ENCODE measurements at places on chromosomes 13 and 19.
A peak's percentile ranks its signal among the peaks of the same experiment; 100 is the strongest.

GRCh38 chr13:78770601-78771000, 111.6 kb upstream of the OBI1 start:
- no peak for DNase-seq

DNA sequence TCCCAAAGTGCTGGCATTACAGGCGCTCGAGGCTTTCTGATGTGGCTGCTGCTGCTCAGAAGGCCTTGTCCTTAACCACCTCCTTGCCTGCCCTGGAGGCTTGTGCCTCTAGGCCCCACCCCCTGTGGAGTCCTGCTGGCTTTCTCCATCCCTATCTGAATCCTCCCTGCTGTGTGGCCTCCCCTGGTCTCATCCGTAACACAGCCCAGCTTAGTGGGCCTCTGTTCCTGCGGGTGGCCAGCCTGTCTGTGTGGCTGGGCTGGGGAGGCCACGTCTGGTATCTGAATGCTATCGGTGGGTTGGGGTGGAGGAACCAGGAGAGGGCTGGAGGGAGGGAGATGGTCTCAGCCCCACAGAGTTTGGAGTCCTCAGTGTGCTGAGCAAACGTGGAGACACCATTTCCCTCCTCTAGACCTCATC, 4.7 kb downstream of the RPL28 start:
- no peak for DNase-seq

- DNase-seq, result no peak
Observed at GRCh38 chr19:33282036-33282671, 20.2 kb downstream of the CEBPA start.

- peak; percentile 29 for DNase-seq
Observed at GRCh38 chr13:43905435-43906031, 25.8 kb downstream of the LACC1 start.

DNA sequence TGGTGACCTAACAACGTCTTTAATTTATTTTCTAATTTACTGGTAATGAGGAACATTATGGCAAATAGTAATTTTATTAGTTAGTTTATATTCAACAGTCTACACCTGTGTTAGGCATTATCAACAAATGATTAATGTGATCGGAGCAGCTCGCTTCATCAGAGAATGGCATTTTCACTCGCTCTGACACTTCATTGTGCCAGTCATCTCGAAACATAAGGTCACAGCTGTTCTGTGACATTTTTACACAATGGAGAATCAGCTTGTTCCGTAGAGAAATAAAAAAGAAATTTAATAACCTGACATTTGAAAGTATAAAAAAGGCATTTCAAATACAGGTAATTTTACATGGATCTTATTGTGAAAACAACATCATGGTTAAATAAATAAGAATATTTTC, 858.4 kb downstream of the SLITRK6 start:
- DNase-seq, result no peak

- DNase-seq, result no peak
Observed at GRCh38 chr19:11483366-11484111, 2.7 kb upstream of the ELAVL3 start.

DNA sequence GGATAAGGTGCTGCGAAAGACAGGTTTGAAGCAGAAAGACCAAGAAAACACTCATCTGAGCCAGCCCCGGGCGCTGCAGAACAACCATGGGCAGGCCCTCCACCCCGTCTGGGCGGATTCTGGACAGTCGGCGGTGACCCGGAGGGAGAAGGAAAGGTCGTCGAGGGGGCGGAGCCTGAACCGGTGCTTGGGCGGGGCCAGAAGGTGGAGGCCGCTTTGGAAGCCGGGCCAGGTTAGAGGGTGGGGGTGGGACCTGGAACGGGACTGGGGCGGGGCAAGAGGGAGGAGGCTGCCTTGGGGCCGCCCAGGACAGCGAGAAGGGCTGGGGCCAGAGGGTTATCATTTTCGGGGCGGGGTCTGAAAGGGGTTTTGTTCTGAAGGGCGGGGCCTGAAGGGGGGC, 5.0 kb upstream of the ZNF765 start:
- no peak for DNase-seq

- no peak for DNase-seq
Observed at GRCh38 chr13:59494151-59494550, 669.6 kb downstream of the DIAPH3 start.

DNA sequence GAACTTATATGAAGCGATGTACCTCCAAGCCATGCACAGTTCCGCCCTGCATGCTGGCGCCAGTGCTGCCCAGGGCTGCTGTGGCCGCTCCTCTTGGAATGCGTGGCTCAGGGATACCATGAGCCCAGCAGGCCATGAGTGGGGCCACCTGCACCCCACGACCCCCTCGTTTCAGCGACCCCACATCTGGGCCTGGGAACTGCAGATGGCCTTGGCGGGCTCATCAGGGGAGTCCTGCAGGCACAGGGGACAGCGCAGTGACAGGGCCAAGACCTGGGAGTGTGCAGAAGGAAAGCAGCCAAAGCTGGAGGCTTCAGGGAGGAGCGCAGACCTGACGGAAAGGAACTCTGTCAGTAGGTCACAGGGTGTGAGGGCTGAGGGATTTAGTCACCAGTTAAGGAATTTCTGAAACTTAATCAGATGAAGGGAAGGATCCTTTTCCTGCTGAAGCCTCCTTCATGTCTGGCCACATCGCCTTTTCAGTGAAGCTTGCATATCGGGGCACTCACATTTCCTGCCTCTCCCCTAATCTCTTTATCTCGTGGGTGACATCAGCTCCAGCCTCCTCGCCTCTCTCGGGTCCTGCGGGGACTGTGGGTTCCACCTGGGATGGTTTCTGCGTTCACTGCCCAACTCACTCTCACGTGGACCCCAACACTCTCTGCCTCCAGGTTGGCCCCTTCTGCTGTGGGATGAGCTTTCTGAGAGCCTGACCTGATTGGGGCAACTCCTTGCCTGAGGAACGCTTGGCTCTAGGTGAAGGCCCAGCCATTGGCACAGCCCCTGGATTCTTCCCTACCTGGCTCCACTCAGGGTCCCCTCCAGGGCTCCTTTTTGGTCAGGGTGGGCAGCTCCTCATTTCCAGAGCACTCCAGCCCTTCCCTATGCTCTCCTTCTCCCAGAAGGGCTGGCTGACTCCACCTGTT, 123.5 kb downstream of the CRYL1 start:
- no peak for DNase-seq

DNA sequence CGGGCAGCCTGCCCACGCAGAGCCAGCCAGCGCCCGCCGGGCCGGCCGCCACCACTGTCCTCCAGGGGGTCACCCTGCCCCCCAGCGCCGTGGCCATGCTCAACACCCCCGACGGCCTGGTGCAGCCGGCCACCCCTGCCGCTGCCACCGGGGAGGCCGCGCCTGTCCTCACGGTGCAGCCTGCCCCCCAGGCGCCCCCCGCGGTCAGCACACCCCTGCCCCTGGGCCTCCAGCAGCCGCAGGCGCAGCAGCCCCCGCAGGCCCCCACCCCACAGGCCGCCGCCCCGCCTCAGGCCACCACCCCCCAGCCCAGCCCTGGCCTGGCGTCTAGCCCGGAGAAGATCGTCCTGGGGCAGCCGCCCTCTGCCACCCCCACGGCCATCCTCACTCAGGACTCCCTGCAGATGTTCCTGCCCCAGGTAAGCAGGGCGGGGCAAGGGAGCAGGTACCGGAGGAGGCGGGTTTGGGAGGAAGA, 32.3 kb upstream of the EHD2 start:
- DNase-seq, result no peak

GRCh38 chr19:50899569-50899968, 11.6 kb downstream of the KLK4 start:
- no peak for DNase-seq

DNA sequence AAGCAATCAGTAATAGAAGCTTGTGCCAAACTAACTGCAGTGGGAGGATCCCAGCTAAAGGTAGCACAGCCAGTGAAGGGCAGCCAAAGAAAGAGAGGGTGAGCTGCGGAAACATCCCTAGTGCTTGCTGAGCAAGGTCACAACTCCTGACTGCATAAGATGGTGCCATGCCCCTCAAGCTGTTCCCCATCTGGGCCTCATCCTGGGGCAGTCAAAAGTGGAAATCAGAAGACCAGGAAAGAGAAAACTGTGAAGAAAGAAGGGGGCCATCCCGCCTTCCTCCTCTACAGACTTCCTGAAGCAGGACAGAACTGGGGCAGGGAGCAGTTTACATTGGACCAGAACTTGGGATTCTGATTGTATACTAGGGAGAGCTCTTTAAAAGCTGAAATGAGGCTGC, 159.2 kb downstream of the TNFSF13B start:
- DNase-seq, result no peak

- no peak for DNase-seq
Observed at GRCh38 chr13:112145551-112146360, 78.8 kb downstream of the SOX1 start.

- no peak for DNase-seq
Observed at GRCh38 chr13:27526516-27526915, 76.2 kb upstream of the MTIF3 start.

All from HuH-7 (cell line).